Type B pancreatic cell (in vitro differentiated cells): ENCODE measurements at places on chromosomes 2 and 18. TPM values are rescaled to one million over a fixed set of nuclear protein-coding genes. Genes with fewer than 3 reads are reported as not detected.
A peak's percentile ranks its signal among the peaks of the same experiment; 100 is the strongest.

Gene FBXO41
- total RNA-seq = 5.2 and 5.5 TPM in 2 replicates

Gene AGBL5
- 24.3 and 57.3 TPM in 2 replicates for total RNA-seq

Gene PROM2
- 18.5 and 31.5 TPM in 2 replicates for total RNA-seq

GRCh38 chr2:229083606-229084340, 187.3 kb downstream of the PID1 start:
- no peaks in the 10 kb centered on the region for H3K36me3 ChIP-seq
- no peak overlapping the region for H3K4me3 ChIP-seq
- peaks cover 5% of the 10 kb centered on the region for H3K4me1 ChIP-seq
- no peak overlapping the region for H3K27ac ChIP-seq
- DNase-seq = no peak

- no peak for DNase-seq
- no peak overlapping the region for H3K4me3 ChIP-seq
- peaks cover 5% of the 10 kb centered on the region for H3K4me1 ChIP-seq
- no peaks in the 10 kb centered on the region for H3K36me3 ChIP-seq
Measured at GRCh38 chr2:64025741-64026140, 6.5 kb upstream of the VPS54 start.

GRCh38 chr18:28109781-28110560, 67.0 kb downstream of the CDH2 start:
- H3K4me3 ChIP-seq = no peak overlapping the region
- H3K27ac ChIP-seq = no peak overlapping the region
- no peak for DNase-seq
- H3K4me1 ChIP-seq = peaks cover 46% of the 10 kb centered on the region
- no peaks in the 10 kb centered on the region for H3K27me3 ChIP-seq

DNA sequence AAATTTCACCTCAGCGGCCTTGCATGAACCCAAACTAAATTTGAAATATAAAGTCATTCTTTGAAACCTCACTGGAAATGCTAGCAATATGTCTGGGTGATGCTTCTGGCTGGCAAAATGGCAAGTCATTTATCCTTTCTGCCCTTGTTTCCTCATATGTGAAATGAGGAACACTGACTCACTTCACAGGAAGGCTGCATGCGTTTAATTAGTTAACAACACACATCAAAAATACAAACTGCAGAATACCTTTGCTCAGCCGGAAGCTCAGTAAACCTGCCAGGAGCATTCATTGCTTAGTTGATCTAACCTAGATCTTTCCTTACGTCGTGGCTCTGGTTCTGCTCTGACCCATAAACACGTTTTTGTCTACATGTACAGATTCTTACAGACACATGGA, 214.2 kb upstream of the ACVR2A start:
- H3K27ac ChIP-seq = no peak overlapping the region
- H3K27me3 ChIP-seq = no peaks in the 10 kb centered on the region
- no peaks in the 10 kb centered on the region for H3K36me3 ChIP-seq
- H3K4me1 ChIP-seq = peaks cover 11% of the 10 kb centered on the region
- no peak overlapping the region for H3K4me3 ChIP-seq

GRCh38 chr18:49640741-49641140, 78.9 kb downstream of the LIPG start:
- no peak overlapping the region for H3K27ac ChIP-seq
- DNase-seq = no peak
- H3K4me1 ChIP-seq = peaks cover 5% of the 10 kb centered on the region
- H3K4me3 ChIP-seq = no peak overlapping the region

GRCh38 chr2:17375262-17375661, 143.0 kb downstream of the RAD51AP2 start:
- no peaks in the 10 kb centered on the region for H3K36me3 ChIP-seq
- H3K27me3 ChIP-seq = peaks cover 4% of the 10 kb centered on the region
- no peak overlapping the region for H3K27ac ChIP-seq
- H3K4me3 ChIP-seq = no peak overlapping the region

DNA sequence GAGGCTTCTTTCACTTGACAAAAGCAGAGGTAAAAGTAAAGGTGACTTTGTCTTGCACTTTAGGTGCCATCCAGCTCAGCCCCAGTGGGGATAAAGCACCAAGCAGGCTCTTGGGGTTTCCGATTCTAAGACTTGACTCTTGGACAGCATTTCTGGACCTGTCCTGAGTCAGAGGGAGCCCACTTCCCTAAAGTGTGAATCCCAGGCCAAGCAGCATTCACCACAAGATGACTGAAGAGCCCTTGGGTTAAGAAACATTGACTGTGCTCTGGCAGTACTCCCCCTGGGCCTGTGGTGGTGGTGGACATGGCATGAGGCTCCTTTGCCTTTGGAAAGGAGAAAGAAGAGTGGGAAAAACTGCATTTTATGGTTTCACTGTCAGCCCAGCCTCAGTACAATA, 638.0 kb upstream of the VRK2 start:
- H3K27me3 ChIP-seq = no peaks in the 10 kb centered on the region
- H3K4me1 ChIP-seq = peaks cover 6% of the 10 kb centered on the region
- peak overlapping the region; percentile 18 for H3K4me3 ChIP-seq
- H3K27ac ChIP-seq = peak overlapping the region; percentile 98

- peaks cover 26% of the 10 kb centered on the region for H3K4me1 ChIP-seq
- DNase-seq = no peak
- H3K4me3 ChIP-seq = peak overlapping the region; percentile 99
- peak overlapping the region; percentile 99 for H3K27ac ChIP-seq
Measured at GRCh38 chr2:85560812-85561279, 447 bp downstream of the GGCX start.

GRCh38 chr2:148957023-148957422, 81.5 kb upstream of the LYPD6B start:
- no peak overlapping the region for H3K4me3 ChIP-seq
- peaks cover 15% of the 10 kb centered on the region for H3K4me1 ChIP-seq
- peaks cover 16% of the 10 kb centered on the region for H3K36me3 ChIP-seq
- DNase-seq = no peak
- H3K27ac ChIP-seq = no peak overlapping the region

DNA sequence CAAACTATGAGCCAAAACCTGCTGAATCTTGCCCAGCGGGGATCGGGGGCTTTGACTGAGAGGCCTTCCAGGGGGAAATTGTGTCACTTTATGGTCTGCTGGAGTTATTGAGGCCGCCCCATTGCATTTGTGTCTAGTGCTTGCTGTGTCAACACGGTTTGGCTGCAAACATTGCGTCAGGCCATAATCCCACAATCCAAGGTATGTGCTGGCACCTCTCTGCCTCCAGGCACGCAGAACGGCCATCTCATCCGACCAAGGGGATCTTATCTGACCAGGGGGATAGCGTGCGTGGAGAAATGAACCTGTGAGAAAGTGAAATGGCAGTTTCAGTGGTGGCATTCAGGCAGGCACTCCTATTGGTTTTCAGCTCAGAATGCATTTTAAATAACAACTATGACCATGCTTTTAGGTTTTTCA, 18.1 kb upstream of the LYPD6B start:
- DNase-seq = peak; percentile 52
- no peaks in the 10 kb centered on the region for H3K27me3 ChIP-seq
- H3K36me3 ChIP-seq = peaks cover 10% of the 10 kb centered on the region
- H3K4me1 ChIP-seq = peaks cover 40% of the 10 kb centered on the region
- H3K27ac ChIP-seq = peak overlapping the region; percentile 72
- no peak overlapping the region for H3K4me3 ChIP-seq

GRCh38 chr2:165587335-165587938, 117.9 kb downstream of the CSRNP3 start:
- no peaks in the 10 kb centered on the region for H3K27me3 ChIP-seq
- peaks cover 16% of the 10 kb centered on the region for H3K4me1 ChIP-seq
- peaks cover 23% of the 10 kb centered on the region for H3K36me3 ChIP-seq
- no peak overlapping the region for H3K27ac ChIP-seq

GRCh38 chr2:102033031-102033749, 41.4 kb downstream of the IL1R2 start:
- no peak for DNase-seq
- H3K4me3 ChIP-seq = no peak overlapping the region
- H3K4me1 ChIP-seq = peaks cover 9% of the 10 kb centered on the region
- H3K36me3 ChIP-seq = no peaks in the 10 kb centered on the region
- H3K27ac ChIP-seq = peak overlapping the region; percentile 4

GRCh38 chr18:9403795-9404564, 69.4 kb downstream of the TWSG1 start:
- H3K27me3 ChIP-seq = no peaks in the 10 kb centered on the region
- no peak overlapping the region for H3K27ac ChIP-seq
- no peak overlapping the region for H3K4me3 ChIP-seq
- H3K36me3 ChIP-seq = peaks cover 14% of the 10 kb centered on the region
